ENCODE measurements at places on chromosomes 5 and 9.

DNA sequence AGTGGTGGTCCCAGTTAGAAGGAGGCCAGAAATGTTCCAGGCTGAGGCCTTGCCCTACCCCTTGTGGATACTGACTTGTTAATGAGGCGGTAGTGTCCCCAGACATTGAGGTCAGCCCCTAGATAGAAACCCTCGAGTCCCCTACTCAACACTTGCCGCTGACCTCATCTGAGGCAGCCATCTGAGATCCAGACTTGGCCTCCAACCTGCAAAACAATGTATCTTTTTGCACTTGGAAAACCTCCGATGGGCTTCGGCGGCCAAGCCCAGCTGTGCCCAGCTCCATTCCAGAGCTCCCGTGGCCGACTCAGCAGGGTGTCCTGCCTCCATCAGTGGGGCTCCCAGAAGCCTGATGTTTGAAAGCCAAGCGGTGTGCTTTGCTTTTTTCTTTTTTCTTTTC, 122.1 kb downstream of the WNK2 start:
- no peak for DNase-seq

DNA sequence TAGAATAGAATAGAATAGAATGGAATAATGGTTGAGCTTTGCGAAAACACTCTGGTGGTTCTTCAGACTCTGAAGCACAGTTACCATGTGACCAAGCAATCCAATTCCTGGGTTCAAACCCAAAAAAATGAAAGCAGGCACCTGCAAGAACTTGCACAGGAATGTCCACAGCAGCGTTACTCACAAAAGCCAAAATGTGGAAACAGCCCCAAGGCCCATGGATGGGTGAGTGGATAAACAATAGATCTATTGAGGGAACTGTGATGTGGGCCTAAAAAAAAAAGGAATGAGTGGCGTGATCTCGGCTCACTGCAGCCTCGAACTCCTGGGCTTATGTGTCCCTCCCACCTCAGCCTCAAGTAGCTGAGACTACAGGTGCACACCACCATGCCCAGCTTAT, 21.4 kb upstream of the TMEM250 start:
- no peak for DNase-seq

DNA sequence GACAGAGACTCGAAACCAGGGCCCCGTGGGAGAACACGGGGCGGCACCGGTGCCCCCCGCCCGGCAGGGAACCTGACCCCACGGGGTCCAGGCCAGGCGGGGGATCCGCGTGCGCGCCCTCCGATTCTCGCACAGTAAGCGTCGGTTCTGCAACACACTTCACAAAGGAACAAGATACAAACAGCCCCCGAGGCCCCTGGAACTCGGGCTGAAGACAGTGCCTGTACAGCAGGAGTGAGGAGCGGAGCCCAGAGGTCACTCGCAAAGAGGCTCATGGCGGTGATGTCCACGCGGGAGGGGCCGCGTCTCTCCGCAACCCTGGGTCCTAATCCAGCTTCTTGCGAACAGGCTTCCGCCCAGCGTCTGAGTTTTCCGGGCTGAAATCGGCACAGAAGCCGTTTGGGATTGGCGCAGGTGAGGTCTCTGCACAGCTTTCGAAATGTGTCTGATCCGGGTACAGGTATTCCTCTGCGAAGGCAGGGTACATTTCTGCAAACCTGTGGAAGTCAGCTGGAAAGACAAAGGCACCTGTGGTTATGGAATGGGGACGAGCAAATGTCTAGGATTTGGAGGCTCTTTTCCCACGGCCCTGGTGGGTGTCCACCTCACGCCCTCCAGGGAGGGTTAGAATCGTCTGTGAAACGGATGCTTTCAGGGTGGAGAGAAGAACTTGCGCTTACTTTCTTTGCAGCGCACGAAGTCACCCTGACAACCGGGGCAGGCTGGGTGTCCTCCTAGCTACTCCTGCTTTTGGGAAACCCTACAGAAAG, 18.3 kb upstream of the SLC6A3 start:
- DNase-seq: no peak

GRCh38 chr5:141958113-141958512, at the start of gene PCDH12:
TSS of gene PCDH12 (minus strand) at chr5:141958202. CDS start at chr5:141957851, 351 bp downstream.
- DNase-seq: peak; percentile 22

- no peak for DNase-seq
Observed at GRCh38 chr9:4422495-4422894, 67.8 kb upstream of the SLC1A1 start.

DNA sequence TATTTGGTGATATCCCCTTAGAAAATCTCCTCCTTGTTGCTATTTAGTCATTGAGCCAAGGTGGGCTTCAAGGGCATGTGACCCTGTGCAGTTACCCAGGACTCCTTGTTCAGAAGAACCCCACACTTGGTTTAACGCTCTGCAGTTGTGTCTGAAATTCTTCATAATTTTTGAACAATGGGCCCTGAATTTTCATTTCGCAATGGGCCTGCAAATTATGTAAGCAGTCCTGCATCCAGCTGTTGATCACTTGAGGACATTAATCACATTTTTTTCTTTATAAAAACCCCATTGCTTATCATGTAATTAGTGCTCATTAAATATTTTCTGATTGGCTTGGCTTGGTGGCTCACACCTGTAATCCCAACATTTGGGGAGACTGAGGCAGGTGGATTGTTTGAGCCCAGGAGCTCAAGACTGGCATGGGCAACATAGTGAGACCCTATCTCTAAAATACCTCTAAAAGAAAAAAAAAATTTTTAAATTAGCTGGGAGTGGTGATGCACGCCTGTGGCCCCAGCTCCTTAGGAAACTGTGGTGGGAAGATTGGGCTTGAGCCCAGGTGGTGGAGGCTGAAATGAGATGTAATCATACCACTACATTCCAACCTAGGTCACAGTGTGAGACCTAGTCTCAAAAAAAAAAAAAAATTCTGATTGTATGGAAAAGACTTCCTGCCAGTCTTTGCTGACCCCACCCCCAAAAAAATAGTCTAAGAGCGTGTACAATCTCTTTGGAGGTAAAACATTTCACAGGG, 194.2 kb upstream of the HAPLN1 start:
- DNase-seq: no peak

DNA sequence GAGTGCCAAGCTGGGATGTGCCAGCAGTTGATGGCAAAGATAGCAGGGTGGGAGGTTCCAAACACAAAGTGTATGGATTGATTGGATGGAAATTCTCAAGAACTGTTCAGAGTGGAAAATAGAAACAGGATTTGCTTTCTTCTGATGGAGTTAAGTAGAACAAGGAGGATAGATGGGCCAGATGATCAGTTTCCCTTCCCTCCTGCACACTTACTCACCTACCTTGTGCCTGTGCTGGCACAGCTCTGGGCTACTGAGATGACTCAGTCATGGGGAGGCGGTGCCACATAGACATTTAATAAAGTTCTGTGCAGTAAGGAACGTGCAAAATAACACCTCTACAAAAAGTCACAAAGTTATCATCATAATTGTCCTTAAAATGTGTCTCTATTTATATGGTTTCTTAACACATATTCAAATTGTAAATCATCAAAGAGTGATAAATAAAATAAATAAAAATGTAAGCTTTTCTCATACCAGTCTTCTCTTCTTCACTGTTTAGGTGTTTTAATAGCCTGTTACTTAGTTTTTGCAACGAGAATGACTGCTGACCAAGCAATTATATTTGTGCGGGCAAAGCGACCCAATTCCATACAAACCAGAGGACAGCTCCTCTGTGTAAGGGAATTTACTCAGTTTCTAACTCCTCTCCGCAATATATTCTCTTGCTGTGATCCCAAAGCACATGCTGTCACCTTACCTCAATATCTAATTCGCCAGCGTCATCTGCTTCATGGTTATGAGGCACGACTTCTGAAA, 12.7 kb downstream of the PTPDC1 start:
- DNase-seq: no peak

- DNase-seq: no peak
Observed at GRCh38 chr9:708182-708550, 133.3 kb upstream of the DMRT1 start.

- DNase-seq: no peak
Observed at GRCh38 chr5:69217151-69217511, 17.6 kb upstream of the CDK7 start.

GRCh38 chr9:13750061-13750460, 470.6 kb upstream of the MPDZ start:
- DNase-seq: no peak

DNA sequence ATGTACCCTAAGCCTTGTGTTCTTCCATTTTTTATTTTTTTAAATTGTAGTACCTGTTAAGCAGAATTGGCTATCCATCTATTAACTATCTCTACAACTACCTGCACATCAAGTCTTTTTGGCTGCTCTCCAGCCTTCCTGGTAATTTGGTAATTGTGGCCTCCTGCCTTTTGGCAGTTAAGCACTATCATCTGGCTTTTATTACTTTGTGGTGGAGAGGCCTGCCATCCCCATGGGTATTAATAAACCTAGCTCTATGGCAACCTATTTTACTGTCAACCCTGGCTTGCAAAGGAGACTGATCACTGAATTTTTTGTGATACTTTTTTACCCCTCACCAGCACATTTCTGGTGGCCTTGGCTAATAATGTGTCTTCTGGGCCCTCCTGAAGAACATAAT, 20.5 kb downstream of the SELENOP start:
- DNase-seq: no peak

GRCh38 chr5:108382784-108383330, 959 bp upstream of the FBXL17 start:
- DNase-seq: no peak

GRCh38 chr9:131997076-131997475, 82.6 kb downstream of the MED27 start:
- DNase-seq: no peak

DNA sequence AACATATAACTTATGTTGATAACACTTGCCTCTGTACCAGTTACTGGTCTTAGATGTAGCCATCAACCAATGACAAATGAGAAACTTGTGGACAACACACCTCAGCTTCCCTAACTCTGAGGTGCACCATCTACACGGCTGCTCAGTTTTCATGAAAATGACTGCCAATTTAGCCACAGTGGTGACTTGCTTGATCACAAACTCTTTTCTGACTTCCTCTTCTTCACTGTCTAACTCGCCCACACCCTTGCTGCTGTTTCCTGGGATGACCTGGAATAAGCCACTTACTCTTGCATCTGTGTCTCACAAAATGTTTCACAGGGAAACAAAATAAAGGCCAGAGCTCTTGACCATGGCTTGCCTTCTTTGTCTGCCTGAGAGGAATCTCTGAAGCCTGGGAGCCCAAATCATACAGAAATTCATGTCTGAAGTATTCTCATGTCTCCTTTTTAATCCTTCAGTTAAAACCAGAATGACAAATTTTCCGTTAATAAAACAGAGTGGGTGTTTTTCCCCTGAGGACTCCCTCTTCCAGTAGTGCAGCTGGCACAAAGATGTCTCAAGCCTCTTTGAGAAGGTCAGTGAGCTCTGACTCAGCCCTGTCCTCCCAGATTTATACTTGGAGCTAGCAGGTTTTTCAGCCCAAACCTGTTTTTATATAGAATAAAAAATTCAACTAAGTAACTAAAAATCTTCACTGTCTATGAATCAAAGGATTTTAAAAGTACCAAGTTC, 126.5 kb upstream of the PAM start:
- DNase-seq: no peak

- DNase-seq: no peak
Observed at GRCh38 chr5:94618029-94618492, 343 bp downstream of the KIAA0825 start.

DNA sequence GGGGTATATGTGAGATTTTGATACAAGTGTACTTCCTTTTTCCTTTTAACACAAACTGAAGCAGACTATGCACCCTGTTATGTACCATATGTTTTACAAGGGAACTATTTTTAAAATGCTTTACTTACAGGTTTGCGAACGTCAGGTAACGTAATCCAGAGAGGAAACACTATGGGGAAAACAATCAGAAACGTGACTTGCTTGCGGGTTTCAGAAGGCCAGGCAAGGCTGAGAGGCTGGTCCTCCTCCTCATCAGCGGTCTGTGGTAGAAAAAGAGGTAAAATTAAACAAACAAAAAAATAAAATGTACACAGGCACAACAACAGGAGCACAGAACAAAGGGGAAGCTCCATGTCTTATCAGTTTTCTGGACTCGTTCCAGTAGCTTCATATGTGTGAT, 141.2 kb downstream of the ACER2 start:
- no peak for DNase-seq

DNA sequence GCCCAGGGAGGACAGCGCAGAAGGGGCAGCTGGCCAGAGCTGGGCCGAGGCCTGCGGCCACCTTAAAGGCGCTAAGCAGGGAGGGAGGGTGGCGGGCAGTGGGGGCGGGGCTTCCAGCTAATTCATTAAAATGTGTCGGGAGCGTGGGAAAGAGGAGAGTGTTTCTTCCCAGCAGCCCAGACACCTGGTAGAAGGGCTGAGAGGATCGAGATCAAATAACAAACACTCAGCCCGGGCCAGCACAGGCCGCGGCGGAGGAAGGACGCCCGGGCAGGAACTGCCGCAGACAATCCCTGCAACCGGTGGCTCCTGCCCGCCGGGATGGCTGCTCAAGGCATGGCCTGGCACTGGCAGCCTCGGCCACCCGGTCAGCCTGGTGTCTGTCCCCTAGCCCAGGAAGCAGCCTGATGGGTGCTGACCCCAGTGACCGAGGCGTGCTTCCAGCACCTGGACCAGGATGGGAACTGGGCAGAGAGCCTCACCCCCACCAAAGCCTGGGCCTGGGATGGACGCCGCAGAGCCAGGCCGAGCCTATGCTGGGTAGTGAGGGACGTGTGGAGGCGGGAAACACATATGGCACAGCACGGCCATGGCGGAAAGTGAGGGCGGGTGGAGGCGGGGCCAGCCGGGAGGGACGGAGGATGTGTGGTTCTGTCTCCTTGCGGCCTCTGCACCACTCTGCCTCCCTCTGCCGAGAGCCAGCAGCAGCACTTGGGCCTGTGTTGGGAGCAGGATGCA, 3.2 kb upstream of the NRARP start:
- peak; percentile 70 for DNase-seq

DNA sequence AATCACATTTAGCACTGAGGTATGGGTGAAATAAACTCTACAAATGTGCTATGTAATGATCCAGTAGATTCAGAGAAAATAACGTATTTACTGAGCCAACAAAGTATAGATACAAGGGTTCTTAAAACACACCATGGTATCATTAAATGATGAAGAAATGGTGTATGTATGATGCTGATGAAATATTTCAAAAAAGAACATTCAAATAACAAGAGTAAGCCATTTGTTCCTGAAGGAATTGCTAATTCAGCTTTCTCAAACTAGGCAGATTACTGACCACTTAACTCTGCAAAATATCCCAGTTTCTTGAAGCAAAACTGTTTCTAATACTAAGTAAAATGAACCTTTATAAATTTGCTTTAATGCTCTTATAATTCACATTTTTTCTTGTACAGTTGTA, 97.6 kb upstream of the IFNE start:
- DNase-seq: no peak

GRCh38 chr5:10503321-10503720, 60.5 kb upstream of the ANKRD33B start:
- DNase-seq: no peak

DNA sequence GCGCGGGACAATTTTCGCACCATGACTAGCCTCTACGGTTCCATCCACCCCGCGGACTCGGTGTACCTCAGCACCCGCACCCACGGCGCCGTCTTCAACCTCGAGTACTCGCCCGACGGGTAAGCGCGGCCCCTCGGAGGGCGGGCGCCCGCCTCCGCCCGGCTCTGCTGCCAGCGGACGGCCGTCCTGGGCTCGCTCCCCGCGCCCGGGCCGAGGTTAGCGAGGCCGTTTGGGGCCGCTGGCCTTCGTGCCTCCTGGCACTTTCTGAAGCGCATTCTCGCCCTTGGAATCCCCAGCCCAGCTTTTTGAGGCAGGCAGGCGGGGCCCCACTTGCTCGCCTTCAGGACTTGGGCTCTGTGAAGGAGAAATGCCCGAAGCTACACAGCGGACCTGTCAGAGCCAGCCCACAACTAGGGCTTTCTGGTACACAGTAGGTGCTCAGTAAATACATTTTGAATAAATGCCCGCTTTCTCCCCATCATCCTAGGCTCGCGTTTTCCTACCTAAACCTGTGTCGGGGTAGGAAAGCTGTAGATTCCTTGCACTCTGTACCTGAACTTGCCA, 772 bp downstream of the DCAF10 start:
- DNase-seq: no peak
